Spleen (tissue), 13 donors: ENCODE measurements at places on chromosomes 16 and 17. TPM values are rescaled to one million over a fixed set of nuclear protein-coding genes. Genes with fewer than 3 reads are reported as not detected.

Gene PPP1R1B
- not detected for total RNA-seq

Gene TEX19
- not detected for total RNA-seq

Gene SCGB1C2
- not detected for total RNA-seq

Gene GNG13
- not detected for total RNA-seq

Gene PABPN1L
- total RNA-seq = not detected

Gene CPHXL2
- not detected for total RNA-seq

Gene SHISA6
- 0.35 TPM for total RNA-seq

Gene KCNJ18
- total RNA-seq = not detected

Gene CSF3
- total RNA-seq = 0.54 TPM

Gene IL21R
- 19.7 TPM for total RNA-seq

Gene FBXW10
- not detected for total RNA-seq

Gene ARL4D
- total RNA-seq = 9.9 TPM

Gene LDAF1
- total RNA-seq = 15.1 TPM
